ENCODE measurements at places on chromosomes 1 and 21. TPM values are rescaled to one million over a fixed set of nuclear protein-coding genes. Genes with fewer than 3 reads are reported as not detected.

Gene DNASE2B
- total RNA-seq, result not detected

Gene TPRG1L
- total RNA-seq, result 8.1 TPM

Gene TLCD4
- 5.4 TPM for total RNA-seq

Gene LAMC2
- total RNA-seq, result 382 TPM

Gene TTLL10
- not detected for total RNA-seq

Gene ANGPTL1
- total RNA-seq, result not detected

Gene HEYL
- total RNA-seq, result 0.14 TPM

Gene RNF186
- not detected for total RNA-seq

Gene SYCP1
- not detected for total RNA-seq

Gene PLEKHN1
- total RNA-seq, result 6.8 TPM

Gene HES3
- total RNA-seq, result not detected

Gene RNF223
- 0.36 TPM for total RNA-seq

Gene SLC45A1
- 0.22 TPM for total RNA-seq

Gene FNBP1L
- 37.6 TPM for total RNA-seq

Gene CLDN8
- total RNA-seq, result not detected

Gene RAP1GAP
- 0.94 TPM for total RNA-seq

Gene SEMA6C
- total RNA-seq, result 2.2 TPM

Gene FCGR1A
- not detected for total RNA-seq

Gene DCST1
- not detected for total RNA-seq

Gene ATAD3A
- total RNA-seq, result 52.6 TPM

Gene COL6A2
- 71.5 TPM for total RNA-seq

Gene HES5
- total RNA-seq, result not detected

Gene PRCC
- total RNA-seq, result 49.5 TPM

Gene KIF17
- 1.8 TPM for total RNA-seq

Gene RAB25
- 47.5 TPM for total RNA-seq

Gene SLAMF9
- not detected for total RNA-seq

Gene KRTAP11-1
- total RNA-seq, result not detected

All from epithelial cell of proximal tubule (primary cell).